ENCODE measurements at places on chromosomes 6 and 20.

DNA sequence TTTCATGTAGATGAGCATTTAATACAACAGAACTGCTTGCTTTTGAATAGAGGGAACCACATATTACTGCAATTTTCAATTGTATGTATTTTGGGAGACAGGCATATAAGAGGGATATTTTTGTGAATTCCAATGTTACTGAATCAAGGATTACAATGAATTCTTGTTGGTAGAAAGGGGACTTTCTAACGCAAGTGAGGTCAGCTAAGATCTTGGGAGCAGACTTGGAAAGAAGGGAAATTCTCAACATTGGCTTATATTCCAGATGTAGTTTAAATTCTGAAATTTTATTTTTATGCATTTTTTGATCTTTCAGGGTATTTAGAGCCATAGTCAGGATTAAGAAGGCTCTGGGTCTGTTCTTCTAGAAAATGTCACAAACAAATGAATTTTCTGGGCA, 43.3 kb upstream of the CTAGE9 start:
- no peak for DNase-seq

GRCh38 chr6:132673376-132674094, 14.6 kb upstream of the TAAR1 start:
- no peak for DNase-seq

- DNase-seq = no peak
These were observed 73.7 kb downstream of the FARS2 start for GRCh38 chr6:5335020-5335419.

GRCh38 chr20:13786143-13786828, 1.5 kb downstream of the NDUFAF5 start:
- no peak for DNase-seq

DNA sequence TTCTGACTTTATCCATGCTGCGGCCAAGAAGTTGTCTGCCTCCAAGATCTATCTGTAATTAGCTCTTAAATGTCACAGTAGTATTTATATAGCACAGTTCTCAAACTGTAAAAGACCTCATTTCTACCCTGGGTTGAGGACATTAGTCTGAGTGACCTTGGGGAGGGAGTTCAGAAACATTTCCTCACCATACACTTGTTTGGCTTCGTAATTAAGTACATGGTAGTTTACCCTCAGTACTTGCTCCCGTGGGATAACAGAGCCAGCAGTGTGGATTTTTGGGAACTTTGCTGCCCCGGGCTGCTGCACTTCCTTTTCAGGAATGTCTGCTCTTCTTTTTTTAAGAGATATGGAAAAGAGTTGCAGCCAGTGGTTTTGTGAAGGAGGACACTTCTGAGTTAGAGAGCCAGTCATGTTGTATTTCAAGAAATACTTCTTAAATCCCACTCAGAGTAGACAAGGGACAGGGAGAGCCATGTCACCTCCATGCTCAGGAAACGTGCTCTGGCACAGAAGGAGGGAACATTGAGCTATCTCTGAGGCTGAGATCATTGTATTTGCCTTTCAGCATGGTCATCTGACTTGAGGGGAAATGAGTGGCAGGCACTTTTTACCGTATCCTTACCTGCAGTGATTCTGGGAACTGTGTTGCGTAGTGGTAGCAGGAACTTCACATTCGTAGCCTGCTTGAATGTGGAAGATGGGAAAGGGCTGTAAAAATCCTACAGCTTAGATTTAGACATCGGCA, 33.6 kb downstream of the RPRD1B start:
- DNase-seq = no peak

Data from stimulated activated CD4-positive, alpha-beta T cell treated with anti-CD3 and anti-CD28 coated beads, Interleukin-1b, Interleukin-23, amount 100 ng/mL, for 1 hour (primary cell).